ENCODE measurements at places on chromosomes 5 and 9.

DNA sequence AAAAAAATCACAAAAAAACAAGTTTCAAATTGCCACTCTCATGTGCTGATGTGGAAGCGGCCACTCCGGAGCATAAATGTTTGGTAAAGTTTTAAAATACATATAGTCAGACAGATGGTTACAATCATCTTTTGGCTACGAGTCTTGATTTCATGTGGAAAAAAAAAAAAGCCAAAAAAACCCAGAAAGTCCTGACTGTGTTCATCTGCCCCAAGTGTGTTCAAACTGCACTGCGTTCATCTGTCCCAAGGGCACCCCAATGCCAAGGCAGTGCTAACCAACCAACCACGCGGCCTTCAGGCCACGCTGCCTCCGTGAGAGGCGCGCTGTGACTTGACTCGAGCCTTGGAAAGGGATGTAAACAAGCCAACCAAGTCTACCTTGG lies 127.1 kb downstream of the MYO10 start:
- no peak for DNase-seq

- no peak for DNase-seq
Measured at GRCh38 chr5:43573058-43573457, 16.2 kb upstream of the PAIP1 start.

DNA sequence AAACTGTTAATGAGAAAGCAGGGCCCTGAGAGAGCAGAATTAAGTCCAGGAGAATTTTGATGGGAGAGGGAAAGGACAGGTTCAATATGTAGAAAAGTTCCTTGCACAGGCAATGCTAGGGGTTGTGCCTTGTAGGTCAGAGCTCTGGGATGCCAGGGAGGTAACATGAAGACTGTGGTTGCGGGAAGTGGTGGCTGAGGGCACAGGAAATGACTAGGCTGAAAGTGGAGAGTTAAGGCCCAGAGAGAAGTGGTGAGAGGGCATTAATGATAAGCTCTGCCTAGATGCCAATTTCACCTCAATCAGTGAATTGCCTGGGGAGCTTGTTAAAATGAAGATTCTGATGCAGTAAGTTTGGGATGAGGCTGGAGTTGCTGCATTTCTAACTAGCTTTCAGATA lies 31.5 kb upstream of the PPP3R2 start:
- no peak for DNase-seq

- no peak for DNase-seq
Measured at GRCh38 chr5:1011741-1012312, 3.2 kb downstream of the NKD2 start.

DNA sequence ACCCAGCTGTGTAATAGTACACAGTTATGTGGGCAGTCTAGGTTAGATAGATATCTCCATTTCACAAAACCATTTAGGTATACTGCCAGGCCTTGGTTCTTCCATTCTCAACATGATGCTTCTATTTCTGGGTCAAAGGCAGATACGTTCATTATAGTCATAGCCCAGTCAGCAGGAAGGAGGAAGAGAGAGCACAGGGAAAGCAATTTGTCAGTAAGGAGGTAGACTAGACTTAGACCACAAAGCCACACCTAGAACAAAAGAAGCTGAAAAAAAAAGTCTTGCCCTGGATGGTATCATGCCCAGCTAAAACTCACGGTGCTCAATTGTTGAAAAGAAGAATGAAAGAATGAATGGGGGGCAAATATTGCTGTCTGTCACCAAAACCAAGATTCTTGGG lies 7.6 kb downstream of the INVS start:
- no peak for DNase-seq

DNA sequence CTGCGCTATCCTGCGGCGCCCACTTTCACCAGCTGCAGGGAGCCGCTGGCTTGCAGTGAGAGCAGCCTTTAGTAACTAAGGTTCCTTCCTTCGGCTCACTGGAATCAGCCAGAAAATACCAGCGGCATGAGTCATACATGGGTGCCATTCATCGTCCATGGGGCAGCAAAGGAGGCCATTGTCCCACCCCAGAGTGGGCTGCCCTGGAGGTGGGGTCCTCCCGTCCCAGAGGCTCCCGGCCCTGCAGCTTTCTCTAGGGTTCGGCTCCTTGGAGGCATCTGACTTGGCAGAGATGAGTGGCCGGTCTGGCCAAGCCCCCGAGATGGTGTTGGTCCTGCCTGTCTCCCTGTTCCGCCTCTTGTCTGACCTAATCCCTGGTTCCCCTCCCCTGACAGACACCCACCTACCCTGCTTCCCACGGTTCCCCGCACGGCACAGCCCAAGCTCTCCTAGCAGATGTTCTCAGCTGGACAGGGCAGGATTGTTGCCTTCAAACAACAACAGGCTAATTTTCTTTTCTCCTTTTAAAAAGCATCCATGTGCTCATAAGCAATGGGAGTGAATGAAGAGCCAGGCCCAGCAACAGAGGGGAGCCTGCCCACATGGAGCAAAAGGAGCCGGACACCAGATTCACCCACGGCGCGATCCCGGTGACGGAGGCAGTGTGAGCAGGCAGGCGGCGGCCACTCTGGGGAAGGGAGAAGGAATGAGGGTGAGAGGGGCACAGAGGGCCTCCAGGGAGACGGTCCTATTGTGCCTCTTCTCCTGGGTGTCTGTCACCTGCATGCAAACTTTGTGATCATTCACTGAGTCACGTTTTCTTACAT lies 97.0 kb upstream of the COL5A1 start:
- DNase-seq = no peak

DNA sequence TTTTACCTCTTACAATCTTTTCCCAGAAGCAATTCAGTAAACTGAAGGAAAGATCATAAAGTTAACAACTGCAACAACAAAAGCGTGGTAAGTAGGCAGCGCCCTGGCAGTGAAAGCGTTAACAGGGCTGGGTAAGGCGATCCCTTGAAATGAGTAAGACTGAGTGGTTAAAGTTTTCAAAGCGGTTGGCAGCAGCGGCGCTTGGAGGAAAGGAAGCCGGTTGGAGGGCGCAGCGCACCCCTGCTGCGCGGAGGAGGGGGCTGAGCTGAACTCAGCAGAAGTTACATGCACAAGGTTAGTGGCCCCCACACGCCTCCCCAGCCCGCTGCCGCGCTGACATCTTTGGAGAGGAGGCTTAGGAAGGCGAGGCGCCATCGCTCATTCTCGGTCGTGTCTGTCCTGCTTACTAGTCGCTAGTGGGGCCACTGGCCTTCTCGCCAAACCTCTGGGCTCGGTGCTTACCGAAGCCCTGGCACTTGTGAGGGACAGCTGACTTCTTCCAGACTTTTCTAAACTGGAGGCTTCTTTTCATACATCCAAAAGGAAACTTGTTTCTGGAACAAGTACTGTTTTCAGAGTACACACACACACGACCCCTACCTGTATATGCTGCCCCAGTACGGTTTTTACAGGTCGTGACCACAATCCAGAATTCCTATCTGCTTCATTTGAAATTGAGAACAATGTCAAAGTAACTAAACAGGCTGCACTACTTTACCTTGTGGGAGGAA lies at the start of gene SH3RF2:
SH3RF2 (plus strand) TSS at position 178 of the 731 bp plus-strand sequence. CDS start 1,351 bp downstream, outside the sequence.
- no peak for DNase-seq

- DNase-seq = no peak
Measured at GRCh38 chr9:250625-251024, 36.0 kb downstream of the DOCK8 start.

DNA sequence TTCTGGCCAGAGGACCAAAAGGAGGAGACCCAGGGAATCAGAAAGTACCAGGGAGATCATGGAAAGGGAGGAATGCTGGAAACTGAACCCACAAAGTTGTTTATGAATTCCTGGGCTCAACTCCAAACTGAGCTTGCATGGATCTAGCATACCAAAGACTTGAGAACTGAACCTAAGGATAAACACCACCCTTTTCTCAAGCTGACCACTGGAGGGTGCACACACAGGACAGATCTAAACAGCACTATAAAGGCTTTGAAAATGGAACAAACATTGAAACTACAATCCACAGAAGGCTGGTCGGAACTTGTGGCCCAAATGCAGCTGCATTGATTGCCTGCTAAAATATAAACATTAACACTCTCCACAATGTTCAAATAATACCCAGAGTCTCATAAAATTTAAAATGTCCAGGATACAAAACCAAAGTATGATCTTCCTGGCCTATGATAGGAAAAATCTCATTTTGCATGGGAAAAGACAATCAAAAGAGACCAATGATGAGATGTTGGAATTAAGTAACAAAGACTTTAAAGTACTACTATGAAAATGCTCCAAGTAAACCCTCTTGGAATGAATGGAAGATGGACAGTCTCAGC lies 15.6 kb upstream of the IRF1 start:
- DNase-seq = no peak

GRCh38 chr5:100913298-100913697 lies 10.2 kb upstream of the ST8SIA4 start:
- DNase-seq = no peak

DNA sequence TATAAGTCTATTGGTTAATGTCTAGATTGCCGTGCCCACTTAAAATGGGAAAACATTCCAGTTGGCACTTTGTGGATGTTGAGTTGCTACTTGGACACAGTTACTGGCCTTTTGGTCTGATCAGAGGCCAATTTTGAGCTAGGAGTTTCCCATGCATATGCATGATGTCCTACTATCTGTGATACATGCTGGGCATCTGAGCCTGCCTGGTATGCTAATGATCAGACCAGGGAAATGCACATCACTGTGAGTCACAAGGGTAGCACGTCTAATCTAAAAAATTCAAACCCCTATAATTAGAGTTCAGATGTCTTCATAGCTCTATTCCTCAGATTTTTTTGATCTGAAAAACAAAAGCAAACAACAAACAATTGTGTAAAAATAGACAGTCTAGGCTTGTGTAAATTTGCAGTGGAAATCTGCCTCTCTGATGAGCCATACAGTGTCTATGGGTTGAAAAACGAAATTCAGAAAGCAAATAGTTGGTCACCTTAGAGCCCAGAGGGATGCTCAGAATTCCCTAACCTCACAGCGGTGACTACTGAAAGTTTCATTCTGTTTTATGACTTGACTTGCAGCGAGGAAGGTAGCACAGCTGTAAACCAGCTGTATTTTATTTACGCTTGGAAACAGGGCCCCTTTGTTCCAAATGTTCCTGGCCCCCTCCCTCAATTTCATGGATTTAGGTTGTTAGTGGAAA lies 37.3 kb downstream of the PALM2AKAP2 start:
- DNase-seq = no peak

DNA sequence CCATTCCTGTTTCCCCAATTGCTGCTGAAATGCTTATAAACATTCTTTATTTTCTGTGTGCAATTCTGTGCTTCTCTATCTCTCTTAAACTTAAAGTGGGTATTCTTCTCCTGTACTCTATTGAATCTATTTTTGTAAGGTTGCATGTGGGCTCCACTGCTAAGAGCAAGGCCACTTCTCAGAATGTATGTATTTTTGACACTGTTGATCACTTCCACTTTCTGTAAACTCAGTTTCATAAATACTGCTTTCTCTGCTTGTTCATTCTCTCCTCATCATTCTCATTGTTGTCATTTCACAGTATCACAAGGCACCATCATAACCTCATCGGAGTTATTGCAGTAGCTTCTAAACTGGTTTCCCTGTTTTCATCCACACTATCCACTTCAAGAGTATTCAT lies 483.0 kb upstream of the CDH18 start:
- DNase-seq = no peak

- no peak for DNase-seq
Measured at GRCh38 chr9:124202447-124202971, 55.2 kb upstream of the NEK6 start.

DNA sequence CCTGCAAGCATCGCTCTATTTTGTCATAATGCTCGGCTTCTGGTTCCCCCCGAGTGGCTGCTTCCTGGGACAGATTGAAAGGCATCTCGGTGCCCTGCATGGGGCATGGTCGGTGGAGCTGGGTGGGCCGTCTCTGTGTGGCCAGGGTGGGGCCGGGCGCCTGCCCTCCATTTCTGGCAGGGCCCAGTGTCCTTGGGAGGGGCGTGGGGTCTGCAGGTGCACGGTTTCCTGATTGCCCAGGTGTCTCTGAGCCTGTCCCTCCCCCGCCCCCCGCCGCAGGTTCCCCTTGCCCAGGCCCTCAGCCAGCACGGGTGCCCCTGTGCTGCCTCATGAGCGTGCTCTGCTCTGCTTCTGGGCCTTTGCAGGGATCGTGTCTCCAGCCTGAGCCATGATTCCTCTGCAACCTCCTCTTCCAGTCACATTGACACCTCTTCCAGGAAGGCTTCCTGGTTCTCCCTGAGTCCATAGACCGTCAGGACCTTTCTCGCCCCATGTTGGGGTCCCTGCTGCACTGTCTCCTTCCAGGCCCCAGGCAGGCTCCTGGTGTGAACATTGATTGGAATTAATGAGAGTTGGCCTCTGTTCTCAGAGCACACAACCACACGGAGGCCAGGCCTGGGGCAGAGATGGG lies 90.2 kb downstream of the RXRA start:
- no peak for DNase-seq

GRCh38 chr5:140182075-140182711 lies 7.2 kb downstream of the CYSTM1 start:
- no peak for DNase-seq

GRCh38 chr5:95081982-95082381 lies 202.9 kb downstream of the MCTP1 start:
- no peak for DNase-seq

- peak; percentile 35 for DNase-seq
Measured at GRCh38 chr5:136424835-136425584, 59.7 kb upstream of the TRPC7 start.

DNA sequence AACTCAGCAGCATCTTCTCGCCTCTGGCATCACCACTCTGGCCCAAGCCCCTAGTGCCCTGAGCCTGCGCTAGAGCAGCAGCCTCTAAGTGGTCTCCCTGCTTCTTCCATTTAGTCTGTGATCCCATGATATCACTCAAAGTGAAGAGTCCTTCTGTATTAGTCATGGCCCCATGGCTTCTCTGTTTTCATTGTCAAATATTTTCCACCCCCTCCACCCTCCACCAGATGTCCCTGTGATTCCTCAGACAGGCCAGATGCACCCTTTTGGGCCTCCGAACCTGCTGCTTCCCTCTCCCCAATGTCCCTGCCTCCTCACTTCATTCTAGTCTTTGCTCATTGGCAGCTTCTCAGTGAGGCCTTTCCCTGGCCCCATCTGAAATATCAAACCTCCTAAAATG lies 299.2 kb downstream of the SPOCK1 start:
- no peak for DNase-seq

DNA sequence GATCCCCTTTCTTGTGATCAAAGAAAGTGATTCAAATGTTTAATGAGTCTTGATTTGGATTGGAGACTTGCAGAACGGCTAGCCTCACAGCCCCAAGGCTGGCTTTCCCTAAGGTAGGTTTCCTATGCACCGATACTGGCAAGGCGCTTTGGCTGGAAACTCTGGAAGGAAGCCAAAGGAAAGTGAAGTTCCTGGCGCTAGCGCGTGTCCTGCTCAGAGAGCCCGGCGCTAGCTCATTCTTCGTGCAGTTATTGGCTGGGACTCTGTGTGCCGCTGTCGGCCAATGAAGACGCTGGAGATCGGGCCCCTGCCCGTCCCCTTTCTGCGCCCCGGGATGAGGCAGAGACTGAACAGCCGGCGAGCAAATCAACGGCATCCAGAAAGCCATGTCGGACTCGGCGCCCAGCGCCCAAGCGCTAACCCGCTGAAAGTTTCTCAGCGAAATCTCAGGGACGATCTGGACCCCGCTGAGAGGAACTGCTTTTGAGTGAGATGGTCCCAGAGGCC lies at the start of gene PCDHGC3:
PCDHGC3 (plus strand) TSS at position 342 of the 507 bp plus-strand sequence; CDS start at position 493, 151 bp downstream.
- peak; percentile 60 for DNase-seq

- DNase-seq = no peak
Measured at GRCh38 chr5:145920542-145921210, 15.7 kb upstream of the SH3RF2 start.

- no peak for DNase-seq
Measured at GRCh38 chr5:170892196-170892595, 30.4 kb downstream of the RANBP17 start.

GRCh38 chr9:107211284-107211923 lies 71.7 kb upstream of the RAD23B start:
- DNase-seq = no peak
